Activated CD4-positive, alpha-beta T cell treated with anti-CD3 and anti-CD28 coated beads, Interleukin-2, amount 50 U/mL, for 1 hour (primary cell): ENCODE measurements at places on chromosomes 1 and 21.

DNA sequence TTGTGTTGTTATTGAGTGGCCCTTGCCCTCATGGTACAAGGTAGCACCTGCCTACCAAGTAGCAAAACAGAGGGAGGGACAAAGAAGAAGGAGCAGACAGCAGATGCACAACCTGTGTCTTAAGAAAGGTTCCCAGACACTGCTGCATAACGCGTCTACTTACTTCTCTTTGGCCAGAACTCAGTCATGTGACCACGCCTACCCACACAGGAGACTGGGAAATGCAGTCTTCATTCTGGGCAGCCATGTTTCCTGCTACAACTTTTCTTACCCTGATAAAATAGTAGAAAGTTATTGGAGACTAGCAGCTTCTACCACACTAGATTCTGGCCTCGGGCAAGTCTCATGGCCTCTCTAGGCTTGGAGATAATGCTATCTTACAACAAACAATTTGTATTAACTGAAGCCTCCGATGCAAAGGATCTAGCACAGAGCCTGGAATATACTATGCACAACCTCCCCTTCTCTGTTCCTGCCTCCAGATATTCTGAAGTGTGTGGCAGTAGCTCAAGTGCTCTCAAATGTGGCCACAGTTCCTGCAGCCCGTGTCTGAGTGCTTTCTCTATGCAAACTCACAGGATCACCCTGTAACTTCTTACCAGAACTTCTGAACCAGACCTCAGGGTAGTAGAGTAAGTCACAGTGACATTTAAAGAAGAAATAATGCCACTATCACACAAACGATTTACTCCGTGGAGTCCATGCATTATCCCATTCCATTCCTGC lies 34.1 kb upstream of the BTG2 start:
- DNase-seq = peak; percentile 65

- no peak for DNase-seq
Measured at GRCh38 chr1:79497193-79497773, 490.8 kb upstream of the ADGRL4 start.

- DNase-seq = no peak
Measured at GRCh38 chr1:183178545-183178944, 7.5 kb upstream of the LAMC2 start.

DNA sequence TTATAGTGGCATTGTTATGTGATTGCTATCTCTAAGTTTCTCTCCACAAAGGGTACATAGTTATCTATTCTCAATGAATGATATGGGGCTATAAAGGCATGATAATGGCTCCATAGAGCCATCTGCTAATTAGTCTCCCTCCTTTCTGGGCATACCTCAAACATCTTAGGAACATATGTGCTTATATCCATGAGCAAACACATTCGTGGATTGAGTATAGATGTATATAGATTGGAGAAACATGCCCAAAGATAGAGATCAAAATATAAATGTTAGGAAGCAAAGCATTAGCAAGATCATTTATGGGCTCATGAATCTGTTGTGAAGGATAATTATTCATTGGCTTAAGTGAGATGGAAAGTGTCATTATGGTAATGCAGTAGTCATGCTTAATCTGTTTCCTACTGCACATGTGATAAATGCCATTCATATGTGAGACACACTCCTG lies 155.8 kb upstream of the UBE2U start:
- DNase-seq = no peak

- DNase-seq = no peak
Measured at GRCh38 chr1:214700437-214700836, 97.4 kb downstream of the CENPF start.

DNA sequence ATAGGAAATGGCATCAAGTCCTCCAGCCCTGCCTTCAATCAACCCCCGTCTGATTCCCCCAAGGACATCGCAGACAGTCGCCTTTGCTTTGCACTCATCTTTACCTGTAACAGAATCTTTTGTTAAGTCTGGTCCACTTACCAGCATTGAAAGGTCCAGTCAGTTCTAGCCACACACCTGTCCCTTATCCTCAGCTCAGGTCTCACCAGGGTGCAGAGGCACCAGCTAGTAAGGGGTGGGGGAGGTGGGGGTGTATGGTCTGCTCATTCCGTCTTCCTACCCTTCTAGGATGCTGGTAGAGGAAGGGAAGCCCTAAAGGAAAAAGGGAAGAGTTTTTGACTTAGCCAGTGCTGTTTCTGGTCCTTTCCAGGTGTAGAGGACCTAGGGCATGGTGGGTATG lies 427.7 kb downstream of the MATN1 start:
- no peak for DNase-seq

- DNase-seq = no peak
Measured at GRCh38 chr1:230012741-230013140, 54.3 kb upstream of the GALNT2 start.

GRCh38 chr1:35191429-35192055 lies 1.4 kb downstream of the SFPQ start:
- DNase-seq = no peak

- no peak for DNase-seq
Measured at GRCh38 chr1:162716123-162716522, 74.4 kb upstream of the HSD17B7 start.

DNA sequence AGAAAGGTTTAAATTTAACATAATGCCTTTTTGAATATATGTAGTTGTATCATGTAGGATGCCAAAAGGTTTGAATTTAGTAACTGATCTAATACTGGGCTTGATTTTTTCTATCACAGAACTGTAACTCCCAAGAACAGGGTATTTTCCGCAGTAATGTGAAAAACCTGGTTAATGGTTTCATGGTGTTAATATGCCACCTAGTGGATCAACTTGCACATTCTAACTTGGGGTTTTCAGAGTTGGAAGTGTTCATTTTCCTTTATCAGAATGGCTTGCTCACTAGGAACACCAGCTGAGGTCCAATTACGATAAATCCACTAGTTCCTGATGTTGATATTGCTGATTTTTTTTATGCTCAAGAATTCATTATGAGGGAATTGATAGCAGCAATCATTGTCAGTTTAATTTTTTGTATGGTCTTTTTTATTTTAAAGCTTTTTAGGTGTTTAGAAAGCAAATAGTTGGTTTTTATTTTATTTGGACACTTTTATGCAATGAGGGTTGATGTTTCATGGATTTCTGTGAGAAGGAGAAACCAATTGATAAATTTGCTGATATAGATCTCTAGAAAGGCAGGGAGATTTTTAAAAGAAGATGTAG lies 157.2 kb downstream of the PLA2G4A start:
- no peak for DNase-seq
